ENCODE measurements at places on chromosomes 7 and 10.

DNA sequence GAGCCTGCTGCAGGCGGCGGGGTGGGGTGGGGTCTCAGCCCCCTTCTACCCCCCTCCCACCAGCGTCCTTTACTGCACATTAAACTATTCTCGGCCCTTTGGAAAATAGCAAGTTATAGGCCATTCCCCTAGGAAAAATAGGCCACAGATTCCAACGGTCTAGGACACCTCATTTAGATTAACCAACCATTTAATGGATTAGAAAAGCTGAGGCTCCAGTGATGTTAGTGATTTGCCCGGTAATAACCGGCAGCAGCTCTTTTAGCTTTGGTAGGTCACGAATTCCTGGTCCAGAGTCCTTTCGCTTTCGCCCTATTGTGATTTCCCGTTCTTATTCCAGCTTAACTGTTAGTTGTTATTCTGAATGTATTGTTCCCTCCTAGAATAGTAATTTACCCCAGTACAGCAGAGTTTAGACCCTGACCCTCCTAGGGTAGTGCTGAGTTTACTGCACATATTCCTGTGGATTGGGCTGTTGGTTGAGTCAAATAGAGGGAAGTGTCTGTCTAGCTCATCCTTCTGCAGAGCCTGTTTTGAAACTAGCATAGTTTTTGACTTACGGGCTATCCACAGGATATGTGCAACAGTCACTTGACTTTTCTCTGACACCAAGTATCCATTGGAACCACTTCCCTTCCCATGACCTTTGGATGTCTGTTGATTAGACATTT lies 754 bp downstream of the GSTO1 start:
- peak; percentile 33 for DNase-seq

DNA sequence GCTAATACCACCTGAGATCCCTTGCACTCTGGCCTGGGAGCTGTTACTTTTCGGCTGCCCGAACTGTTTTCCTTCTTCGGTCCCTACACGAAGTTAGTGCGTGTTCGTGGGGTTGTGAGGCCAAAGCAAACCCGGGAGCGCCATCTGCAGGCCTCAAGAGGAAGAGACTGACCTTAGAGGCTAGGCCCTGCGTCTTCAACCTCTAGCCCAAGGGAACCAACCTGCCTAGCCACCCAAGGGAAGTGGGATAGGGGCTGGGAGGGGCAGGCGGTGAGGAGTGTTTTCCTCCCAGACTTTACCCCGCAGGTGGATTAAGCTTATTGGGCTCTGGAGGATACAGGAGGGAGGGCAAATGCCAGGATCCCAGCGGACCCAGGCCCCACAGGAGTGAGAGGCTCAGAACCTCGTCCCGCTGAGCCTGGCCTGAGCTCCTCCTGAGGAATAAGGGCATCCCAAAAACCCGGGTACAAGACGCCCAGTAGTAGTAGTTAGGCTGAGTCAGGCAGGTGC lies 1.7 kb upstream of the PAX2 start:
- no peak for DNase-seq

DNA sequence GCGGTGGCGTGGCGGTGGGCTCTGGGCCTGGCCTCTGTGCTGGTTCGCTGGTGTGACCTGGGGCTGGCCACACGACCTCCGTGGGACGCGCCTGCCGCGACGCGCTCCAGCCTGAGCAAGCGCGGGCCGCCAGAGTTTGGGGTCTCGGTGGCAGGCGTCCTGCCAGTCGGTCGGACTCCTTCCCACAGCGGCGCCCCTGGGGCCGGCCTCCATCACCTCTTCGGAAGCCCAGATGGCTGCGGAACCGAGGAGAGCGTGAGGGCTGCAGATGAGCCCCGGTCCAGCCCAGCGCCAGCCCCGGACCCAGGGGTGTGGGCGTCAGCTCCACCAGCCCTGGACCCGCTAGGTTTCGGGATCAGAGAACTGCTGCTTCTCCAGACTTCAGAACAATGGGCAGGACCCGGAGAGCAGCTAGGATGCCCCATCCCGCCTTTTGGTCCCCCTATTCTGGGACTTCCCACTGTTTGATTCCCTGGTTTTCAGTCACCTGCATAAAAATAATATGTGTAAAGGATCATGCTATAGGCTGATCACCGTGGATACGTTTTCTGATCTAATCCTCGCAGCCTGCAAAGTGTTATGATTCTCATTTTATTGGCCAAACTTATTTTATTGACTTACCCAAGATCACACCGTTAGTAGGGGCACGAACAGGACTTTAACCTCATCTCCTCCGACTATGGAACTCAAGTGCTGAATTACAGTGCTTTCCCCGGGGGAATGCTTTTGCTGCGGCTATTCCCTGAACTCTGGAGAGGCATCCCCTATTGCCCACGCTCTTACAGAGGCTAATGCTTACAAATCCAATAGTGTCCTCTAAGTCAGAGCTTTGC lies 2.8 kb downstream of the CYP26C1 start:
- DNase-seq, result no peak

DNA sequence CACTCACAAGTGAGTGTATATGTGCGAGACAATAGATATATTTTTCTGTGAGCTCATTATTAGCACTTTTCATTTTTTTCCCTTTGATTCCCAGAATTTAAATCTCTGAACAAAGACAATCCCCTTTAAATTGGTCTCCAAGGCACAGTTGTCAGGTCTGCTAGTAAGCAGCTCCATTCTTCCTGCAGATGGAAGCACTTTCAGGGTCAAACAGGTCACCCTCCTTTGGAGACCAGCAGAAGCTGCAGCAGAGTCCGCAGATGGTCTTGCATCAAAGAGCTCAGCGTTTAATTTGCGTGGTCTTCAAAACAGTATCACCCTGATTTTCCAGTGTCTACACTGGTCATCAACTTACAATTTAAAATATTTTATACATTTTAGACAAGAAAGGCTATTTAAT lies 543.8 kb downstream of the ARL4A start:
- no peak for DNase-seq

GRCh38 chr10:25694206-25694933 lies 239.7 kb upstream of the MYO3A start:
- DNase-seq, result no peak

All from left lung (tissue), 14 donors.